Mucosa of descending colon (tissue), 3 donors: ENCODE measurements at places on chromosomes 11 and 22. TPM values are rescaled to one million over a fixed set of nuclear protein-coding genes. Genes with fewer than 3 reads are reported as not detected.

XKR3 gene
- not detected for total RNA-seq

RAC2 gene
- 26.8 TPM for total RNA-seq

MOGAT2 gene
- total RNA-seq = 86.4 TPM

MMP27 gene
- total RNA-seq = 0.16 TPM

TREH gene
- 2.2 TPM for total RNA-seq

ARHGAP20 gene
- 1.6 TPM for total RNA-seq

MFNG gene
- total RNA-seq = 16.1 TPM

LRRC32 gene
- total RNA-seq = 10.4 TPM

SPDYC gene
- total RNA-seq = not detected

KLHL35 gene
- total RNA-seq = 0.49 TPM

MFRP gene
- not detected for total RNA-seq

PRDM11 gene
- 7.6 TPM for total RNA-seq

GRK3 gene
- 16.1 TPM for total RNA-seq

GLYATL2 gene
- total RNA-seq = not detected

MB gene
- total RNA-seq = 2.1 TPM

SLC22A25 gene
- total RNA-seq = not detected

SLC5A12 gene
- total RNA-seq = 0.13 TPM

PANX2 gene
- not detected for total RNA-seq

INS gene
- not detected for total RNA-seq

CHRM1 gene
- 1.4 TPM for total RNA-seq

SLC25A1 gene
- 165 TPM for total RNA-seq

OR2AT4 gene
- total RNA-seq = not detected
